ENCODE measurements at places on chromosomes 5 and 9.

DNA sequence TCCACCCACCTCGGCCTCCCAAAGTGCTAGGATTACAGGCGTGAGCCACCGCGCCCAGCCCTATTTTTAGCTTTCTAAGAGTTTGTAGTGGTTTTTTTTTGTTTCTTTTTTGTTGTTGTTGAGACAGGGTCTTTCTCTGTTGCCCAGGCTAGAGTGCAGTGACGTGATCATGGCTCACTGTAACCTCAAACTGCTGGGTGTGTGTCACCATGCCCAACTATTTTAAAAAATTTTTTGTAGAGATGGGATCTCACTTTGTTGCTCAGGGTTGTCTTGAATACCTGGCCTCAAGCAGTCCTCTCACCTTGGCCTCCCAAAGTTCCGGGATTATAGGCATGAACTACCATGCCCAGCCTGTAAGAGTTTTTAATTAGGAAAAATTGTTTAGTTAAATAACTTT, 145.3 kb upstream of the SH3GL2 start:
- DNase-seq = no peak
- H3K27ac ChIP-seq = no peak overlapping the region
- no peaks in the 10 kb centered on the region for H3K36me3 ChIP-seq

DNA sequence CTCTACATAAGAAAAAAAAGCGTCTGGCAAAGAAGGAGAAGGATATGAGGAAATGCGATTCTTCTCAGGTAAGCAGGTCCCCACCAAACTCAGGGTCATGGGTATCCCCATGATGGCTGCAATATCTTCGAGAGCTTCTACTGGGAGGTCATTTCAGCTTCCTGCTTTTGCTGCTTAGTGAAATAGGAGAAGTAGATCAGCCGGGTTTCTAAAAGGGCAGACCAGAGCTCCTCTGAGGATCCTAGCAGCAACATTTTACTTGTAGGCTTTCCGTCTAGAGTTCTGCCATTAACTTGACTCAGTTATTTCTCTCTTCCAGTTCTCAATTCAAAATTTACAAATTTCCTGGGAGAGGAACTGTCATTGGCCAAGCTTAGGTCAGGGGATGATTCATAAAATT, 134.7 kb downstream of the DPYSL3 start:
- H3K27me3 ChIP-seq = no peaks in the 10 kb centered on the region
- H3K4me1 ChIP-seq = no peaks in the 10 kb centered on the region
- no peak overlapping the region for H3K27ac ChIP-seq
- no peaks in the 10 kb centered on the region for H3K36me3 ChIP-seq
- no peak overlapping the region for H3K4me3 ChIP-seq
- DNase-seq = no peak

- peaks cover 2% of the 10 kb centered on the region for H3K4me1 ChIP-seq
- no peak for DNase-seq
- no peaks in the 10 kb centered on the region for H3K36me3 ChIP-seq
- no peak overlapping the region for H3K4me3 ChIP-seq
Observed at GRCh38 chr5:112385566-112385965, 33.5 kb downstream of the EPB41L4A start.

DNA sequence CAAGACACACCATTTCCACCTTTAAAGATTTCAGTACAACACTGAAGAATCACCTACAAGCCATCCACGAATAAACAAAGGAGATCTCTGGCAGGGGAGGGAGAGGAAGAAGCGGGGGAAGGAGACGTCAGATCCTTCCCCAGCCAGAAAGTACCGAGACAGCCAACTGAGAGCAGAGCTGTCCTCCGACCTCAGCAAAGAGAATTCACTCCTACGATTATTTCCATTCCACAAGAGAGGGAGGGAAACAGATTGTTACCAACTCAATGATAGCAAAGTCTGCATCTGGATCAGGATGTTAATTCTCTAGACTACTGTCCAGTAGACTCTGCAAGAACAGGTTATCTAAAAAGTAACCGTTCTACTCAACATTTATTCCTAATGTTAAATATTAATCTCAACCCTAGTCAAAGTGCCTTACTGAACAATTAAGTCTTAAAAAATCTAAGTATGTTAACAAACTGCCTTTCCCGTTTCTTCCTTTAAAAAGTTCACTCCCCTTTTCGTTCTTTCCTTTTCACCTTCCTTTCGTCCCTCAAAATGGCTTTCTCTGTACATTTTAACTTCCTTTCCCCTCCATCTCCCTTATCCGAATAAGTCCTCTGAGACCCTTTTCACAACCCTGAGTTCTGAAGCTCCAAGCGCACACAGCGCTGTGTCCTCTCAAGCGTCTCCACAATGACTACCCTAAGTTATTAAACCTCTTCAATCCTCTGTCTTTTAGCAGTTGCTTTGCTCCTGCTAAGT, 1.4 kb downstream of the CHD1 start:
- H3K4me3 ChIP-seq = peak overlapping the region; percentile 99
- DNase-seq = peak; percentile 60
- no peaks in the 10 kb centered on the region for H3K27me3 ChIP-seq
- peaks cover 10% of the 10 kb centered on the region for H3K36me3 ChIP-seq

GRCh38 chr5:9766581-9766980, 136.4 kb upstream of the TAS2R1 start:
- no peaks in the 10 kb centered on the region for H3K4me1 ChIP-seq
- no peak overlapping the region for H3K27ac ChIP-seq
- H3K36me3 ChIP-seq = no peaks in the 10 kb centered on the region
- H3K4me3 ChIP-seq = no peak overlapping the region
- no peaks in the 10 kb centered on the region for H3K27me3 ChIP-seq

DNA sequence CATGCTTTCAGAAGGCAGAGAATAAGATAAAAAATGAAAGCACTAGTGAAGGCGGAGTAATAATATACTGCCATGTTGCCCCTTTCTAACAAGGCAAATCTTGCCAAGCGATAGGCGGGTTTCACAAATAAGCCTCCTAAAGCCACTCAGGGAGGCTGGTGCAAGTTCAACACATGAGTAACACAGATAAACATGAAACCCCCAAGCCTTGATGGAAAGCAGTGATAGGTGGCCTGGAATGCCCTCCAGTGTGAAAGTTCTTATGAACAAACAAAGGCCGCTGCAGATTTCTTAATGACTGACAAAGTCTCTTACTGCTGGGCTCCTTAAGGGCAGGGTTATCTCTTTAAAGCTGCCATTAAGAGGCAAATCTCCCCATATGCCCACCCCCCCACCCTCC, 154.7 kb downstream of the ZDHHC21 start:
- no peak overlapping the region for H3K27ac ChIP-seq
- no peak overlapping the region for H3K4me3 ChIP-seq
- no peak for DNase-seq

GRCh38 chr5:146041180-146041789, 64.1 kb downstream of the PLAC8L1 start:
- no peaks in the 10 kb centered on the region for H3K4me1 ChIP-seq
- H3K4me3 ChIP-seq = no peak overlapping the region
- H3K27me3 ChIP-seq = no peaks in the 10 kb centered on the region

DNA sequence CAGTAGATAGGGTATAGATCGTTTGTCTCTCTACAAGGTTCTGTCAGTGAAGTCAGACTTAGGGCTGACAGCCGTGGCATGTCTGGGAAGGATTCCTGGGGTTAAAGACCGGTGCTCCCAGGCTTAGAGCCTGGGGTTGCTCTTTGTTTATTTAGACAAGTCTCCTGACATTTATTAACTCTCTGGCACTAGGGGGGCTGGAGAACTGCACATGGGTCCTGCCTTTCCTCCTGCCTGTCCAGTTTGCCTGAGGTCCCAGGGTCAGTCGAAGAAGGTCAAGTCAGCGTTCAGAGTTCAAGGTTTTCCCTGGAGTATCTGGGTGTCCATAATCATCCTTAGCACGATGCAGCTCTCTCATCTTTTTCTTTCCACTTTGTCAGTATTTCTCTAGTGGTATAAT, 5.6 kb downstream of the EGFLAM start:
- no peak overlapping the region for H3K4me3 ChIP-seq
- H3K27me3 ChIP-seq = peaks cover 79% of the 10 kb centered on the region
- H3K27ac ChIP-seq = no peak overlapping the region
- peaks cover 4% of the 10 kb centered on the region for H3K4me1 ChIP-seq
- DNase-seq = no peak

- H3K36me3 ChIP-seq = peaks cover 3% of the 10 kb centered on the region
- H3K4me3 ChIP-seq = no peak overlapping the region
- peak overlapping the region; percentile 69 for H3K27ac ChIP-seq
- peaks cover 11% of the 10 kb centered on the region for H3K4me1 ChIP-seq
Observed at GRCh38 chr5:151264113-151264512, 11.1 kb downstream of the GM2A start.
